ENCODE measurements at places on chromosomes 4 and X.

- DNase-seq: peak; percentile 53
Measured at GRCh38 chr4:3243136-3243780, 5.7 kb upstream of the MSANTD1 start.

- DNase-seq: no peak
Measured at GRCh38 chrX:130531066-130531465, 129.3 kb downstream of the RBMX2 start.

DNA sequence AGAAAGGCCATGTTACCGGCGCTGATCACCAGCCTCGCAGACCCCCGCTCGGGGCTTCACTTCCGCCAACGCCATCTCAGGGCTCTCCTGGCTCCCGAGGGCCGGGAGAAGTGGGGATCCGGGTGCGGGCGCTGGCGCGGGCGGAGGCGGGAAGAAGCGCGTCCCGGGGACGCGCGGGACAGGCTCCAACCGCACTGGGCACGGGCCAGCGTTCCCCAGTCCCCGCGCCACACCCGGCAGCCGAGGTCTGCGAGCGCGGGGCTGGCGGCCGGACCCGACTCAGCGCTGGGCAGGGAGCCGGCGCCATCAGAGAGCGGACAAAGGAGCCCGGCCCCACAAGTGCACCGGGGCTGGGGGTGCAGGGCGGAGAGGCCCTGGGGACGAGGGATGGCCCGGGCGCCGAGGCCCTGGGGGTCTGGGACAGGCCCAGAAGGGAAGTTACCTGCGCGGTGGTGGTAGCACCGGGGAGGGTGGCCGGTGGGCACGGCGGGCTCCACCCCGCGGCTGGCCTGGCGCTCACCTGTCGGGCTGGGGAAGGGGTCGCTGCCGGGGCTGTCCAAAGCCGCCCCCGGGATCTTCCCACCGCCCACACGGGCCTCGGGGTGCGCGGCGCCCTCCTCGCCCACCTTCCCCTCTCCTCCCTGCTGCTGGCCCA lies 449 bp downstream of the CTPS2 start:
- DNase-seq: no peak

- peak; percentile 88 for DNase-seq
Measured at GRCh38 chrX:54182864-54183613, at the start of gene FAM120C. TSS of gene FAM120C (minus strand) at chrX:54183254. CDS start at chrX:54183198, 56 bp downstream.

GRCh38 chr4:14254926-14255325 lies 627.4 kb upstream of the BOD1L1 start:
- DNase-seq: no peak

DNA sequence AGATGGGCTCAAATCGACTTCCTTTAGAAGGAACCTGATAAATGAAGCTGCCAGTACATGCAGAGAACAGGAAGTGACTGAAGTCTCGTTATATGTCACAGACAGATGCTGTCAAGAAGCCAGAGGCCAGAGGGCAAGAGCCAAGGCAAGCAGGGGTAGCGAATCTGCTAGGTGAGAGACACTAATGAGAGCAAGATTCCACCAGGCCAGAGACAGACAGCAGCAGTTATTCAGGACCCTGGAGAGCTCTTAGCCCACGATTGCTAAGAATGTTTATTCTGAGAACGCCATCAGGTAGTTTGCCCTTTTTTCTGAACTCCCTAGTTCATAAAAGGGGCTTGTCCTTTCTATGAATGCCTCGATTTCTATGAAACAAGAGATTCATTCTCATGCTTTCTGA lies 73.7 kb downstream of the BEND2 start:
- no peak for DNase-seq

- no peak for DNase-seq
Measured at GRCh38 chr4:34486461-34487363, 1757.6 kb downstream of the ARAP2 start.

DNA sequence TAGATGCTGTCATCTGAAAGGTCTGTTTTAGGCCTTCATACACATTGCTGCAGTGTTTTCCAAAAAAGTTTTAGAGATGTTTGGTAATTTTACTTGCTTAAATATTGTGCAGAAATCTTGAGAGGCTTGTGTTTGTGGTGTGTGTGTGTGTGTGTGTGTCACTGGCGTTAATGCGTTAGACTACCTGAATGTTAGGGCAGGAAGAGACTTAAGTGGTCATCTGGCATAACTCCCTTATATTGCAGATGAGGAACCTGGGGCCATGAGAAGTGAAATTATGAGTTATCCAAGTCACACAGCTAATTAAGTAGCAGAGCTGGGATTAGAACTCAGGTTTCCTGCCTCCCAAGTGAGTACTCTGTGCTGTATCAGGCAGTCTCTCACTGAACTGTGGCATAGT lies 1.4 kb downstream of the LSM6 start:
- no peak for DNase-seq

DNA sequence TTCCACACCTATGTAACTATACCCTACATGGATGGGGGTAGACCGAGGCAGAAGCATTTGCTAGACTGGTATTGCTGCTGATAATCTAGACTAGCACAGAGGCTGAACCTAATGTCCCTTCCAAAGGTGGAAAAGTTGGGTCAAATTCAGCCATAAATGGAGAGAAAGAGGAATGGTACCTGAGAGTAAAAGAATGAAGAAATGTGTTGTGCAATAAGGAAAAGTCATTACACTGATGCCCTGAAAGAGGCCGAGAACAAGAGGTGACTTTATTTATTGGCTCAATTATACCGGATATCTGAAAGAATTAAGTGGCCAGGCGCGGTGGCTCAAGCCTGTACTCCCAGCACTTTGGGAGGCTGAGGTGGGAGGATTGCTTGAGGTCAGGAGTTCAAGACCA lies 52.1 kb downstream of the ZNF41 start:
- no peak for DNase-seq

GRCh38 chr4:176262243-176262642 lies 6.8 kb downstream of the ASB5 start:
- DNase-seq: no peak

- DNase-seq: no peak
Measured at GRCh38 chr4:109798866-109799265, 2.9 kb downstream of the CFI start.

GRCh38 chr4:106021737-106022410 lies 126.6 kb downstream of the NPNT start:
- no peak for DNase-seq

- DNase-seq: no peak
Measured at GRCh38 chrX:38606821-38607220, 45.5 kb downstream of the TSPAN7 start.

DNA sequence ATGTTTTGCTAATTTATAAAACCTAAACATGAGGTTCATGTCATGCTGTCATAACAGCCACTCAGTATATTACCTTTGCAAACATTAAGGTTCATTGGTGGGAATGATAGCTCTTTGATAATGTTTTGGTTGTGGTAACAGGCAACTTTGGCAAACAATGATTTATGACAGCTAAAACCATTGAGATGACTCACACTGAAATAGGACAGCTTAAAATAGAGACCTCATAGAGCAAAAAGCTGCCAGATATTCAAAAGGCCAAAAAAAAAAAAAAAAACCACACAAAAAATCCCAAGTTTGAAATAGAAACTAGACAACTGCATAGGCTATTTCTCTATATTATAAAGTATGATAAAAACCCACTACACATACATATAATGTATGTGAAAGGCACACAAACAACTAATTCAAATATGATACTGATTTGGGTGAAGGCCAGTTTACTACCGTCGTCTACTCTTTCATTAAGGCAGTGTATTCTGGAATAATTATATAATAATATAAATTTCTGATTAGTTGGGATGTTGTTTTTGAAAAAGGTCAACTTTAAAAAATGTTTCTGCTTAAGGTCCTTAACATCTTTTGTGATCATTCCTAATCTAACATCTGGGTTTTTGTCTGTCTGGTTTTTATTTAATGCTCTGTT lies 646.0 kb upstream of the PITX2 start:
- DNase-seq: no peak

DNA sequence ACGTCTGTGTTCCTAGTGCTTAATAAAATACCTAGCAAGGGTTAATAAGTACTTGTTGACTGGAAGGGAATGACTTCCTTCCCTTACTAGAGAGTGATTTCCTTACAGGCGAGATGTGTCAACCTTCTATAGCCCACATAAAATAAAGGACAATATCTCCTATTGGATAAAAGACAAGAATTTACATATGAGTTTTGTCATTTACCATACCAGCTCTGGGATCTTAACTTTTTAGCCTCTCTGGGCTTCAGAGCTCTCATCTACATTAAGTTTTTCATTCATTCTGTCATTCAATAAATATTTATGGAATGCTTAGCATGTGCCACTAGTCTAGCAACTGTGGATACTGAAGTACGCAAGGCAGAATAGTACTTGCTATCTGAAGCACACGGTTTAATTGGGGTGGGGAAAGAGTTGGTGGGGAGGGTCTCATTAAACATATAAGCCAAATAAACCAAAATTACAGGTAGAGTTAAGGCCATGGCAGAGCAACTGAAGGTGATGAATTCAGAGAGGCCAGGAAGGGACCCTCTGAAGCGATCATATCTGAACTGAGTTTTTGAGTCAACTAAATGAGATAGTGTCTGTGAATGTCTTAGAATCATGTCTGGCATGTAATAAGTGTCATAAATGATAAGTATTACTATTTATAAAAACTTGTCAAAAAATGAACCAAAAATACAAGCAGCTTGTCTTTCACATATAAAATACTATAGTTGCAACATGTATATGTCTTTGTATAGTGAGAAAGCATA lies 91.6 kb upstream of the BMP2K start:
- DNase-seq: no peak

DNA sequence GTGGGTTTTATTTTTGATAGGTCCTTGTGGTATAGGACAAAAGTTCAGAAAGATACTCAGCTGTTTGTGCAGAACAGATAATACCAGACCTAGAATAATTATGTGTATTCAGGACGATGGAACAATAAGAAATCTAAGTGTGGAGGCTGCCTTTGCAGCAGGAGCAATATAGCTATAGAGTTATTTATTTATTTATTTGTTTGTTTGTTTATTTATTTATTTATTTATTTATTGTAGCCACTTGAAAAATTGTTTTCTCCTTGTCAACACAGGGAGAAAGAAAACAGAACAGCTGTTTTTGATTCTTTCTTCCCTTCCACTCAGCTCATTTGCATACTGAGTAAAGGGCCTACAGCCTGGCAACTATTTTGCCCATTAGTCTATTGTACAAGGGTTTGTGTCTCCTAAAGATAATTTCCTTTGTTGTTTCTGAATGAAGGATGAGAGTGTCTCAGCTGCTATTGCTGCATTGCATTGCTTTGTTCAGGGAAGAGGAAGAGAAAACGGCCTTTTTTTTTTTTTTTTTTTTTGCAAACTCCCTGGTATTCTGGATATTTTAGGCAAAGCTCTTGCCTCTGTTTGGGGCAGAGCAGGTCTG lies 56.0 kb upstream of the ESX1 start:
- no peak for DNase-seq

DNA sequence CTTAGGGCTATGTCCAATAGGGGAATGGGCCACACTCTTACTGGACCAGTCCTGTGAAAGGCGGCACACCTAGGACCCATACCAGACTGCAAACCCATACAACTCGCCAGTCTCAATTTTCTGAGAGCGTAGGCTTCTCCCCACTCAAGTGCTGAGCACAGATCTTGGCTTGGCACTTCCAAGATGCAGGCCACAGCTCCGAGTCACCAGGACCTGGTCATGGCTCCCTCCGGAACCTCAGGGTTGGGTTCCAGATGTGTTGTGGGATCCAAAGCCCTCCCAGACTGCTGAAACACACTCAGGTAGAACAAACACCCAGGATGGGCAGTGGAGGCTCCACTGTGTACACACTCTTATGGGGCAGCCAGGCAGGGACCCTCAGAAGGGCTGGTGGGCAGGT lies 103.3 kb downstream of the TMEM144 start:
- DNase-seq: no peak

DNA sequence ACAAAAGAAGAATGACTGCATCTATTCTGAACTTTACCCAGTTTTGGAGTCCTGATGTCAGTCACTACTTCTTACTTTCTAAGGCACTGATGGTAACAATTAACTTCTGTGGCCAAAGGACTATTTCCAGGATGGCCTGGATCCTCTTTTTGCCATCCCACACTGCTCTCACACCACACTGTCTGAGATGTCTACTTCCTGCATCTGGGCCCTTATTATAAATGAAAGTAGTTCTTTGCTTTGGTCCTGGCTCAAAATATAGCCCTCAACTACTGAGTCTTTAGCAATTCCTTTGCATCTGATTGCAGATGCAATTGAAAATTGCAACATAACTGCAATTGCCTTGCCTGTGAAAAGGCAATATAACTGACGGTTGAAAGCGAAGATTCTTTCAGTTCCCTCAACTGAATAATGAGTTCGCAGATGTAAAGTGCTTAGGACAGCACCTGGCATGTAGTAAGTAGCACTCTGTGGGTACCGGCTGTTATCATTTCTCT lies 44.2 kb downstream of the COQ2 start:
- no peak for DNase-seq

- no peak for DNase-seq
Measured at GRCh38 chr4:41318839-41319530, 62.3 kb downstream of the UCHL1 start.

DNA sequence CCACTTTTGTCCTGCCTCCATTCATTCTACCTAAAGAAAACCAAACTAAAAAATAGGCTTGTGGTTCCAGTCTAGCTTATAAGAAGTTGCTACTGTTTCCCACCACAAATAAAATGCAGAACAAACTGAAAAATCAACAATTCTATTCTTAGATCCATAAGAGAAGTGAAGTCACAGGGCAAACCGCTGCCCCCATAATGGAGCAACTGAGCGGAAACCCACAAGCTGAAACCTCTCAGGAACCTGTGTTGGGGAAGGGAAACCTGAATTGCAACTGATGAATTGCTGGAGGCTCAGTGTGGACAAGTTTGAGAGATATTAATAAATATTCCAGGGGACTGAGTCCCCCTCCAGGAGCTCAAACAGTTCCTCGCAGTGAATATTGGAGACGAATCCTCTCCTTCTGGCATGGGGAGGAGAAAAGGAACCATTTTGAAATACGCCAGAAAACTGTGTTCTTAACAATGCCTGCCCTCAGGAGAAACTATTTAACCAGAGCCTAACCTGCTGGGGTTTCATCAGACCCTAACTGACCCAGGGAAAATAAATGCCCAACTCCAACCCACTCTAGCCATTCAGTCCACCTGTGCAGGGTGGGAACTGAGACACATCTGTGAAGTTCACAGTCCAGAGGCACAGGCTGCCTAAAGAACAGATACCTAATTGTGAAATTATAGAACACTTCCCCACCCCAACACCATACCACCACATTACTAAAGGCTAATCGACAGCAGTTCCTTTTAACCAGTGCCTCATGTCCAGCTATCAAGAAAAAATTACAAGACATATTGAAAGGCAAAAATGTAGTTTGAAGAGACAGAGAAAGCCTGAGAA lies 22.8 kb upstream of the SH3RF1 start:
- DNase-seq: no peak

- DNase-seq: no peak
Measured at GRCh38 chr4:168167714-168168284, 75.5 kb downstream of the ANXA10 start.

GRCh38 chr4:100979736-100980135 lies 367.6 kb downstream of the PPP3CA start:
- DNase-seq: no peak

- DNase-seq: no peak
Measured at GRCh38 chr4:122117743-122118142, 34.4 kb upstream of the BLTP1 start.

Data from NCI-H526 treated with DMSO at 0.1 percent for 48 hours (cell line).